ENCODE measurements at places on chromosomes 16 and 17. TPM values are rescaled to one million over a fixed set of nuclear protein-coding genes. Genes with fewer than 3 reads are reported as not detected.

DNA sequence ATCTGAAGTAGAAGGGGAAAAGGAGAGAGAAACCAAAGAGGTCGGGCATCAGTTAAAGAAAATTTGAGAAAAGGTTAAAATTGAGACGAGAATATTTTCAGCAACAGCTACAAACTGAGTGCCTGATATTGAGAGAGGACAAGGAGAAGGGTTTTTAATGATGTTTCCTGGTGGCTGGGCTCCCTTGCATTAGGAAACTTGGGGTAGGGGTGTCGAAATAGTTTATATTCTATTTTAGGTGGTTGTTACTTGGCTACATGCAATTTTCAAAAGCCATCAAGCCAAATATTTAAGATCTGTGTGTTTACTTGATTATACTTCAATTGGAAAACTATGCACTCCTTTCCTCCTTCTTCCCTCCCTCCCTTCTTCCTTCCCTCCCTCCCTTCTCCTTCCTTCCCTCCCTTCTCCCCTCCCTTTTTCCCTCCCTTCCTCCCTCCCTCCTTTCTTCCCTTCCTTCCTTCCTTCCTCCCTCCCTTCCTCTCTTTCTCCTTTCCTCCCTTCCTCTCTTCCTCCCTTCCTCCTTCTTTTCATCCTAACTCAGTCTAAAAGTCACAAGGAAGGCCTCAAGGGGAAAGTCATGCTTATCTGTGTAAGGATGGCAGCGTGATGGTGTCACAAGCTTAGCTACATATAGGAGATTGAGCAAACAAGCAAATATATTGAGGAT lies 1.8 kb upstream of the APOH start:
- no peak for DNase-seq

DNA sequence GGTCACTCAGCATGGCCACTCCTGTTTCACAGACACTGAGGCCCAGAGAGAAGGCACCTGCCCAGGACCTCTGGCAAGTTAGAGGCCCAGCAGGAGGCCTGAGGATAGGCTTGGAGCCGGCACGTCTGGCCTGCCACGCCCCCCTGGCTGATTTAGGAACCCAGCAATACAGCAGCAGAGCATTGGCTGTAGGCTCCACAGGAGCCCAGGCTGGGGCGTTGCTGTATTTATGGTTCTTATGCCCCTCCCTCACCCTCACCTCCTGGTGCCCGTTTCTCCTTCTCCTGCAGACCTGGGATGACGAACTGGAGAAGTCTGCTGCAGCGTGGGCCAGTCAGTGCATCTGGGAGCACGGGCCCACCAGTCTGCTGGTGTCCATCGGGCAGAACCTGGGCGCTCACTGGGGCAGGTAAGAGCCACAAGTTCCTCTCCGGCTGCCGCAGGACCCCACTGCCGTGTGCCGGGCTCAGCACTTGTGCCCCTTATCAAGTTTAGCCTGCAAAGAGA lies 25.8 kb downstream of the CRISPLD2 start:
- DNase-seq: no peak

GPRC5C gene
- 47.8 TPM for total RNA-seq

DNA sequence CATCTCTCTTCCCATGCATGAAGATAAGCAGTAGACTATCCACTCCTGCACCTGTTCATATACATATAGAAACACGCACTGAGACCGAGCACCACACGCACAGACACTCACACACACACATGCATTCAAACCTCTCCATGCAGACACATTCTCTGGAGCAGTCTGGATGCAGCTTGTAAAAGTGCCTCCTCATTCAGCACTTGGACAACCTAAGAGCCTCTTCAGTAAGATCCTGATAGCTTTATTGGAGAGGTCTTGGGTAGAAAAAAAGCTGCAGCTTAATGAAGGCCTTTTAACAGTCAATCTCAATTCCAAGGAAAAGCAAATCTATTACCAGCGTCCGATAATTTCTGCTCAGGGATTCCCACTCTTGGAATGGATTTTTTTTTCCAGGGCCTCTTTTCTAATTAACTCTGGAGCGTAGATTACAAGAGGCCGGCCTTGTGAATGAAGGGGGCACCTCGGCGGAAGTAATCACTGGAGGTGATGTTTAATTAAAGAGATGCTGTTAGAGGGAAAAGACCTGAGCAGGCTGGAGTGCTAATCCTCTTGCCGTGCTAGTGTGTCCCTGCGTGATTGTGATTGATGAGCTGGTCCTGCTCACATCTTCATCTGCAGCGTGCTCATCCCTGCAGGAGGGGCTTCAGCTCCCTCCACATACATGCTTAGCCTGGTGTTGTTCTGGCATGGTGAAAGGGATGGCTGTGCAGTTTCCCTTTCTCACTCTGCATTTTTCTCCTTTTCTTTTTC lies 155.1 kb downstream of the RBFOX1 start:
- DNase-seq: no peak

GRCh38 chr17:72476575-72476986 lies 355.8 kb downstream of the SOX9 start:
- DNase-seq: no peak

HS3ST2 gene
- total RNA-seq: not detected

- no peak for DNase-seq
These were observed 23.8 kb downstream of the SHISA9 start for GRCh38 chr16:12925026-12925800.

GRCh38 chr17:71168053-71168741 lies 952.6 kb upstream of the SOX9 start:
- no peak for DNase-seq

CIBAR2 gene
- total RNA-seq: not detected

GRCh38 chr17:40605306-40605705 lies 40.0 kb upstream of the CCR7 start:
- no peak for DNase-seq

PYY gene
- total RNA-seq: not detected

DNA sequence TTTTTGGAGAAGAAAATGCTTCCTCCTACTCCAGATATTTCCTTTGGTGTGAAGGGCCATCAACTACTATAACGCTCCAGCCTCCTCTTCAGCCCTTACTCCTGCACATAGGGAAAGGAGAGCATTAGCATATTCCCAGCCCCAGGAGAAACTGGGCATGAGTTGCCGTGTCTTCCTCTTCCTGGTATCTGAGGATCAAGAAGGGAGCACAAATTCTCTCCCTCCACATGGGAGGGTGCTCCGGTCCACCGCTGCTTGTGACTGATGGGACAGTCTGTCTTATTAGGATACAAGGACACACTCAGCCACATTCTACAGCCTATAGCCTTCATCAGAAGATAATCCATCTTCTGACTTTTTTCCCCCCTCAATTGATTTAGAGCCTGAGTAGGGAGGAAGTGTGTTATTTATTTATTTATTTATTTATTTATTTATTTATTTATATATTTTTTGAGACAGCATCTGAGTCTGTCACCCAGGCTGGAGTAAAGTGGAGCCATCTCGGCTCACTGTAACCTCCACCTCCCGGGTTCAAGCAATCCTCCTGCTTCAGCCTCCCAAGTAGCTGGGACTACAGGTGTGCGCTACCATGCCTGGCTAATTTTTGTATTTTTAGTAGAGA lies 16.6 kb upstream of the CYB5B start:
- no peak for DNase-seq

- DNase-seq: no peak
These were observed 17.0 kb downstream of the N4BP1 start for GRCh38 chr16:48592839-48593429.

MAPT gene
- total RNA-seq: 2.9 TPM

DNA sequence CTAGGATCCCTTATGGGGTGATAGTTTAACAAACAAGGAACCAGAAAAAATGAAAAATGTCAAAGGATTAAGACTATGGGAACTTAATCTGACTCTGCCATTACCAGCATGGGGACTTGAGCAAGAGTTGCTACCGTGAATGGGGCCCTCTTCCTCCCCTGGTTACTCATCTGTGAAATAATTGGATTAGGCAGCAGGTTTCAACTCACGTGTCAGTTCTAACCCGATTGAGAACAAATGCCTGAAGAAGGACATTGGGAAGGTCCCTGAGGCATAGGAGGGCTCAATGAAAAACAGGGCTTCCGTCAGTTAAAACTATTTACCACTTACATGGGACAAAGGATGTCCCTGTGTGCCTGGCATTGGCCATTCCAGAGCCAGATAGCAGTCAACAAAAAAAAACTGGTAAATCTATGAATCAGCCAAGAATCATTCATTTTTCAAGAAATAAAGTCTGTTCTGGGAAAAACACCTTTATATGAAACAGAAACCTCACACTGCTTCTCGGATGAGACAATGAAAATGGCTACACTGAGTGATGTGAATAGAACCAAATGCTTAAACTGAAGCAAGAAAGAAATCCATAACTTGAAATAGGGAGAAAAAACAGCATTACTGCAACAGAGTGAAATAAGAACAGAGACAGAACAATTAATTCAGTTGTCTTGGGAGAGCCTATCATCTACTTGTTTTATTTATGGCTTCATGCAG lies 104.3 kb downstream of the ADAMTS18 start:
- DNase-seq: no peak

GRCh38 chr16:79677799-79678530 lies 77.4 kb upstream of the MAF start:
- no peak for DNase-seq

GRCh38 chr17:65459677-65460347 lies 101.6 kb downstream of the AXIN2 start:
- DNase-seq: no peak

DNA sequence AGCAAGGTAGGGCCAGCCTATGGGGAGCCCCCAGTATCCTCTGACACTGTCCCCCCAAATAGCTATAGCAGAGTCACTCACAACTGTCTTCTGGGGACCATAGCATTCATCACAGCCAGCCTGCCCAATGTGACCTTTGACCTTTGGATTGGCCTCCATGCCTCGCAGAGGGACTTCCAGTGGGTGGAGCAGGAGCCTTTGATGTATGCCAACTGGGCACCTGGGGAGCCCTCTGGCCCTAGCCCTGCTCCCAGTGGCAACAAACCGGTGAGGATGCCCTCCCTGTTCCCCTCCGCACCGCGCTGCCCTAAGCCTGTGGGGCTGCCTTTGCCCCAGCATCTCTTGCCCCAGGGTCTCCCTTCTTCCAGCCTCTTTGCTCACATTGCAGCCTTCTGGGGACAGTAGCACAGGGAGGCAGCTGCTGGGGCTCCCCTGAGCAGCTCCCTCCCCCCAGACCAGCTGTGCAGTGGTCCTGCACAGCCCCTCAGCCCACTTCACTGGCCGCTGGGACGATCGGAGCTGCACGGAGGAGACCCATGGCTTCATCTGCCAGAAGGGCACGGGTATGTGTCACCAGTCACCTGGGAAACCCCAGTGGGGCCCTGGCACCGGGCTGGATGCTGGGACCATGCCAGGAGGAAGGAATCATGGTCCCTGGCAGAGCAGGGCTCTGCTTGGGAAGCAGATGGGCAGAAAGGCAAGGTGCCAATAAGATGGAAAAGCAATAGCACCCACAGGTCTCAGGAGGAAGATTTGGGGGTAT lies 61.1 kb downstream of the MRC2 start:
- no peak for DNase-seq

PYDC1 gene
- total RNA-seq: not detected

- no peak for DNase-seq
These were observed 16.4 kb downstream of the FAM20A start for GRCh38 chr17:68584581-68585303.

TPPP3 gene
- 2.7 TPM for total RNA-seq

DNA sequence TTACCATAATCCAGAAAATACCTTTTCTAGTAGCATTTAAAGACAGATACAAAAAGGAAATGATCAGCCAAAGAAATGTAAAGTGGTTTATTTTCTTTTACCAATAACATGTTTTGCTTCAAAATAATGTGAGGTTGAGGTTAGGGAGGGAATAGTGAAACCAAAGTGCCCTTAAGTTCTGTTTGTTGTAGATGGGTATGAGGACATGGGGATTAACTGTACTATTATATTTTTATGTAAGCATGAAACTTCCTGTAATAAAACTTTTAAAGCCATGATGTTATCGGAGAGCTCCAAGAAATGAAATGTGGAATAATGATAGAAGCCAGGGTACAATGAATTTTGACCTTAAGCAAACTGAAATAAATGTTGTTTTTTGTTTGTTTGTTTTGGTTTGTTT lies 9.9 kb downstream of the C16orf46 start:
- no peak for DNase-seq
